GDM1 (cell line): ENCODE measurements at places on chromosomes 1 and 21.

DNA sequence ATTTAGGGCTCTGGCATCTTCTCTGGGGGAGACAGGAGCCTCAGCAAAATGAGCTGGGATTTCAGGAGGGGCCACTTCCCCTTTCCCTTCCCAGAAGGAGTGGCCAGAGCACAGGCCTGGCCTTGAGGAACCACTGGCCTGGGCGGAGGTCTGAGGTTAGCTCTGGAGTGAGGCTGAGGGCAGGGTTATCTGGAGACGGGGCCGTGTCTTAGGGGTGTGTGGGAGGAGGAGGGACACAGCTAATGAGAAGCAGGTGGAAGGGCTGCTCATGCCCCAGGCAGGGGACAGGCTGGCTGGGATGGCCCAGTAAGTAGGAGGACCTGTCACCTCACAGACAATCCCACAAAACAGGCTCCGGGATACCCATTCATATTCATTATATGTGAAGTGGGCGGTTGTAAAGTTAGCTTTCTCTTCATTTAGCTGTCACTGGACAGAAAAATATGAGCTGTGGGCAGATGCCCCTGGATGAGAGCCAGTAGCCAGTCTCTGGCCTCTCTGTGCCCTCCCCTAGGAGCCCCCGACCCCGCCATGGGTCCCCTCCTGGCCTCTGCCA, 12.4 kb downstream of the ALX3 start:
- no peak for DNase-seq

- no peak for DNase-seq
Measured at GRCh38 chr1:8506456-8506855, 188.5 kb downstream of the SLC45A1 start.

DNA sequence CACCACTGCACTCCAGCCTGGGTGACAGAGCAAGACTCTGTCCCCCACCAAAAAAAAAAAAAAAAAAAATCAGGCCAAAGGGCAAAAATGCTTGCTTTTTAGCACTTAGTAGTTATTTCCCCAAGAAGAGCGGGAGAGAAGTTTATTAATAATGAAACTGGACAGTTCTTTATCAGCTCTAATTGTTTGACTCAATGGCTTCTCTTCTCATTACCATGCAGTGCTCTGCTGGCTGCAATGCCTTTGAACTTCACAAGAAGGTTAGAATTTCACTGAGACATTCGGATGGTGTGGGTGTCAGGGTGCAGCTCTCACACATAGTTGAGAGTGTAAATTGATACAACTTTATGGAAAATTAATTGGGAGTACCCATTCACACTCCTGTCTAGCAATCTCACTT, 63.7 kb downstream of the EDARADD start:
- DNase-seq = no peak

- no peak for DNase-seq
Measured at GRCh38 chr1:175818929-175819328, 75.5 kb upstream of the TNR start.

DNA sequence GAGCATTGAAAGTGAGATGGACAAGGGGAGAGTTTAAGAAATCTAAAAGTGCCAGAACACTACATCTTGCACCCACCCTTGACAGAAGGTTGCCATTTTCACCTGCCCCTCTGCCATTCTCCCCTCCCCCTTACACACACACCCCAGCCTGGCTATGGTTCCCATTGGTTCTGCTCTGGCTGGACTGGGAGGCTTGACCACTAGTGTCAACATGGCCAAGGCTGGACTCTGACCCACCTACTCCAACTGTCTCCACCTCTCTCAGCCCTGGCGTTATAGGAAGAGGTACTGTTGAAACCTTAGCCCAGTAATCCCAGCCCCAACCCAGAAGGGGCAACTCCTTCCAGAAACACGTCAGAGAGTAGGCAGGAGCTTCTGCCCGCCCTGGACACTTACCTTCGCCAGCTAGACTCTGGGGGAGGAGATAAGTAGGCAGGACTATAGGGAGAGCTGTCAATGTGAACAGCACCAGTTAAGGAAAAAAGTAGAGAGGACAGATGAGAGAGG, 4.5 kb downstream of the CRTC2 start:
- no peak for DNase-seq

GRCh38 chr1:229437443-229437842, 3.5 kb upstream of the ACTA1 start:
- no peak for DNase-seq

- DNase-seq = no peak
Measured at GRCh38 chr1:220487297-220487820, 40.6 kb upstream of the MARK1 start.

GRCh38 chr1:8201331-8201861, 116.5 kb upstream of the SLC45A1 start:
- no peak for DNase-seq

GRCh38 chr21:41418393-41418792, 7.6 kb upstream of the MX1 start:
- no peak for DNase-seq

- DNase-seq = no peak
Measured at GRCh38 chr21:17359781-17360180, 153.1 kb upstream of the CXADR start.

DNA sequence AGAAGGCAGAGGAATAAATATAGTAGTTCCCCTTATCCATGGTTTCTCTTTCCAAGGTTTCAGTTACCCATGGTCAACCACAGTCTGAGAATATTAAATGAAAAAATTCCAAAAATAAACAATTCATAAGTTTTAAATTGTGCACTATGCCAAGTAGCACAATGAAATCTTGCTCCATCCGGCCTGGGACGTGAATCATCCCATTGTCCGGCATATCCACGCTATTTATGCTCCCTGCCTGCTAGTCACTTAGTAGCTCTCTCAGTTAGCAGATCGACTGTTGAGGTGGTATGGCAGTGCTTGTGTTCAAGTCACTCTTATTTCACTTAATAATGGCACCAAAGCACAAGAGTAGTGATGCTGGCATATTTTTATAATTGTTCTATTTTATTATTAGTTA, 58.6 kb upstream of the ARHGAP29 start:
- no peak for DNase-seq

DNA sequence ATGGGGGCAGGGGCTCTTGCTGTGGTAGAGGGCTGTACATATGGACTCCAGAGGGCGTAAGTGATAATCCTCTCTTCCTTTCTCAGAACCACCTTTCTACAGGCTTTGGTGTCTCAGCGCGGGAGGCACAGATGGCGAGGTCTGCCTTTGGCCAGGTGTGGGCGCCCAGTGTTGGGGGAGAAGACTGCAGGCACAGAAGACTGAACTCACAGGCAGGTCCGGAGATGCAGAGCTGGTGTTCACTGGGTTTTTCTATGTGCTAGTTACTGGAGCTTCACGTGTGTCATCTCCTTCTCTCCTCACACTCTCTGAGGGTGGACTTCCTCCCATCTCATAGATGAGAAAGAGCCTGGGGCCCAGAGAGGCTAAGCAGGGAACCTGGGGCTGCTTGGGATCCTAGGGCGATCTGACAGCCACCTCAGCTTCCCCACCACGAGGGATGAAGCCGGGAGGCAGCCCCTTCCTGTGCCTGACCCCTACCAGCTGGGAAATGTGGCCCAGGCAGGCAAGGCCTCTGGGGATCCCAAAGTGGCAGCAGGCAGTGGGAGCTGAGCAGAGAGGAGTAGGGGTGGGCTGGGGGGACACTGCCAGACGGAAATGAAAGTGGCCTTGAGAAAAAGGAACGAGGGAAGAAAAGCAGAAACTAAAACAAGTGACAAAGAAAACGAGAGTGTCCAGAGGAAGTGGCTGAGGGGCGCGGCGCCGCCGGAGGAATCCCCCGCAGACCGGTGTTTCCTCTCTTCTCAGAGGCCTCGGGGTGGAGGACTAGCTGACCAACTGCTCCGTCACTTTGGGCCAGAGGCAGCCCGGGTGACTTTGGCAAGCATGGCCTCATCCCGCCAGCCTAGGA, 191.6 kb downstream of the HIVEP3 start:
- peak; percentile 55 for DNase-seq

DNA sequence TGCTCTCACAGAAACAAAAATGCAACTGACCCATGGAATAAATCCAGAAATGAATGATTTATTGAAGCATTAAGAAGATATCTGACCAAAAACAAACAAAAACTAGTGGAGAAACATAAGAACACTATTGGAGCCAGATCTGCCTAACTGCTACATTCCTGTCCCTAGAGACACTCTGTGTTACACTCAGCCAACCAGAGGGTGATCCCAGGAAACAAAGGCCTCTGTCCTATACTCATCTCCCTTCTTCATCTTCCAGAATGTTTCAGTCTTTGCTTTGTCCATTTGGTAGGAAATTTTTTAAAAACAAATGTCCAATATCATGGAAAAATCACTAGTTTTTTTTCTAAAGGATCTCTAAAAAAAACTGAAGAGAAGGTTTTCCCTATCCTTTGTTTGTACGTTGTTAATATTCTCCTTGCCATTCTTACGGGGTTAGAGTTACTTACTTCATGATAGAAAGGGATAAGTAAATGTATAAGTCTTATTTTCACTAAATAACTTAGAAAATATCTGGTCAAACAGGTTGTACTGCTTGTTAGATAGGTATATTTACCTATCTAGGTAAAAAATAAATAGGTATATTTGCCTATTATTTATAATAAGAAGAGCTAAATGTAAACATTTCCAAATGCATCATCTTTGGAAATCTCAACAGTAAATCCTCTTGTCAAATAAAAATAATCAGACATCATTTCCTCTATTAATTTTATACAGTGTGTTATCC, 59.1 kb downstream of the NME7 start:
- no peak for DNase-seq

- DNase-seq = no peak
Measured at GRCh38 chr1:42848823-42849537, 2.6 kb downstream of the ZNF691 start.

- no peak for DNase-seq
Measured at GRCh38 chr1:30085811-30086770, 637.3 kb downstream of the MATN1 start.

GRCh38 chr1:24418898-24419628, 3.5 kb downstream of the NIPAL3 start:
- peak; percentile 81 for DNase-seq

- DNase-seq = no peak
Measured at GRCh38 chr1:46530791-46531409, 20.5 kb downstream of the KNCN start.

DNA sequence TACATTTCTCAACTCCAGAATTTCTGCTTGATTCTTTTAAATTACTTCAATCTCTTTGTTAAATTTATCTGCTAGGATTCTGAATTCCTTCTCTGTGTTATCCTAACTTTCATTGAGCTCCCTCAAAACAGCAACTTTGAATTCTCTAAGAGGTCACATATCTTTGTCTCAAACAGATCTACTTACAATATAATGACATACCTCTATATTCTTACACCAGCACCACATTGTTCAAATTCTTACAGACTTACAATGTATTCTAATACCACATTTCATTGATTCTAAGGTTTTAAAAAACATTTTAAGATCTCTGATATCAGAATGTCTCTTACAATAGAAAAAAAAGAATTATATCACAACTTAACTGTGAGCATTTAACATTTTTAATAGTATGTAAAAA, 77.4 kb downstream of the DIRAS3 start:
- DNase-seq = no peak

DNA sequence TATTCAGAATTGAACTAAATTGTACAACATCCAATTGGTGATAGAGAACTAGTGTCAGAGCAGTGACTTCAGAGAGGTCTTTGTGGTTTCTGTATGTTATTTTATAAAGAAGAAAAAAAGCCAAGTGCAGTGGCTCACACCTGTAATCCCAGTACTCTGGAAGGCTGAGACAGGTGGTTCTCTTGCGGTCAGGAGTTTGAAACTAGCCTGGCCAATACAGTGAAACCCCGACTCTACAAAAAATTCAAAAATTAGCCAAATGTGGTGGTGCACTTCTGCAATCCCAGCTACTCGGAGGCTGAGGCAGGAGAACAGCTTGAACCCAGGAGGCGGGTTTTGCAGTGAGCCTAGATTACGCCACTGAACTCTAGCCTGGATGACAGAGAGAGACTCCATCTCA, 90.7 kb downstream of the ASH1L start:
- DNase-seq = no peak

- no peak for DNase-seq
Measured at GRCh38 chr1:177106614-177107365, 57.7 kb downstream of the ASTN1 start.

DNA sequence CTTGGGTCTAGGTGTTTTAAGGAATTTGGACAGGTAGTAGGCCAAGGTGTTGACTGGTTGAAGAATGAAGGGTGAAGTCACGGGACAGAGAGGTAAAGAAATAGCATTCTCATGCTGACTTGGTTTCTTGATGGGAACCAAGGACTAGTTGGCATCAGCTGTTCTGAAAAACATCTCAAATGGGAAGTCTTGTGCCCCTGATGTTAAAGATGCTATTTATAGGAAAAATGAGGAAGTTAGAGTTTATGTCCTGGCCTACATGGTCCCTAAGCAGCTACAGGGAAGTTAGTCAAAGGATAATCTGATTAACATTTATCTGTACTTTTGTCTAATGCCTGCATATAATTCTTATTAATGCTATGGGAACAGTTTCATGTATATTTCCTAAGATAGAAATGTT, 262.4 kb downstream of the HHIPL2 start:
- DNase-seq = no peak

GRCh38 chr1:36203554-36204346, 20.5 kb upstream of the THRAP3 start:
- DNase-seq = no peak

- no peak for DNase-seq
Measured at GRCh38 chr1:204077979-204078696, 5.2 kb downstream of the SOX13 start.

DNA sequence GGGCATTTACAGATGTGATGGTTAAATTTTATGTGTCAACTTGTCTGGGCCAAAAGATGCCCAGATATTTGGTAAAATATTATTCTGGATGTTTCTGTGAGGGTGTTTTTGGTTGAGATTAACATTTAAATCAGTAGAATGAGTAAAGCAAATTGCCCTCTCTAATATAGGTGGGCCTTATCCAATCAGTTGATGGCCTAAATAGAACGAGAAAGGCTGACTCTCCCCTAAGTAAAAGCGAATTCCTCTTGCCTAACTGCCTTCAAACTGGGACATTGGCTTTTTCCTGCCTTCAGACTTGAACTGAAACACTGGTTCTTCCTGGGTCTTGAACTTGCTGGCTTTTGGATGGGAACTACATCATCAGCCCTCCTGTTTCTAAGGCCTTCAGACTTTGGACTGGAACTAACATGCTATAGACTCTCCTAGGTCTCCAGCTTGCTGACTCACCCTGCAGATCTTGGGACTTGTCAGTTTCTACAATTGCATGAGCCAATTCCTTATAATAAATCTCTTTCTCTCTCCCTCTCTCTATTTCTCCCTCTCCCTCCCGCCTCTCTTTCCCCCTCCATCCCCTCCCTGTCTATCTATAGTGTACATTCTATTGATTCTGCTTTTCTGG, 10.2 kb upstream of the NAV1 start:
- DNase-seq = no peak
